ENCODE measurements at places on chromosomes 4 and X.

- H3K27ac ChIP-seq, result no peak overlapping the region
- no peaks in the 10 kb centered on the region for H3K27me3 ChIP-seq
- peaks cover 11% of the 10 kb centered on the region for H3K36me3 ChIP-seq
- no peak overlapping the region for H3K4me3 ChIP-seq
- H3K4me1 ChIP-seq, result peaks cover 2% of the 10 kb centered on the region
These were observed 392.0 kb downstream of the GBA3 start for GRCh38 chr4:23084559-23085248.

- peaks cover 16% of the 10 kb centered on the region for H3K4me1 ChIP-seq
- H3K27ac ChIP-seq, result no peak overlapping the region
- H3K4me3 ChIP-seq, result no peak overlapping the region
- peaks cover 9% of the 10 kb centered on the region for H3K36me3 ChIP-seq
- peaks cover 2% of the 10 kb centered on the region for H3K27me3 ChIP-seq
These were observed 5.2 kb downstream of the UGDH start for GRCh38 chr4:39522068-39522467.

GRCh38 chr4:6380746-6381410 is 91.5 kb downstream of the PPP2R2C start:
- no peak for DNase-seq
- H3K27ac ChIP-seq, result no peak overlapping the region
- H3K4me1 ChIP-seq, result no peaks in the 10 kb centered on the region
- peaks cover 6% of the 10 kb centered on the region for H3K27me3 ChIP-seq
- no peak overlapping the region for H3K4me3 ChIP-seq
- no peaks in the 10 kb centered on the region for H3K36me3 ChIP-seq

DNA sequence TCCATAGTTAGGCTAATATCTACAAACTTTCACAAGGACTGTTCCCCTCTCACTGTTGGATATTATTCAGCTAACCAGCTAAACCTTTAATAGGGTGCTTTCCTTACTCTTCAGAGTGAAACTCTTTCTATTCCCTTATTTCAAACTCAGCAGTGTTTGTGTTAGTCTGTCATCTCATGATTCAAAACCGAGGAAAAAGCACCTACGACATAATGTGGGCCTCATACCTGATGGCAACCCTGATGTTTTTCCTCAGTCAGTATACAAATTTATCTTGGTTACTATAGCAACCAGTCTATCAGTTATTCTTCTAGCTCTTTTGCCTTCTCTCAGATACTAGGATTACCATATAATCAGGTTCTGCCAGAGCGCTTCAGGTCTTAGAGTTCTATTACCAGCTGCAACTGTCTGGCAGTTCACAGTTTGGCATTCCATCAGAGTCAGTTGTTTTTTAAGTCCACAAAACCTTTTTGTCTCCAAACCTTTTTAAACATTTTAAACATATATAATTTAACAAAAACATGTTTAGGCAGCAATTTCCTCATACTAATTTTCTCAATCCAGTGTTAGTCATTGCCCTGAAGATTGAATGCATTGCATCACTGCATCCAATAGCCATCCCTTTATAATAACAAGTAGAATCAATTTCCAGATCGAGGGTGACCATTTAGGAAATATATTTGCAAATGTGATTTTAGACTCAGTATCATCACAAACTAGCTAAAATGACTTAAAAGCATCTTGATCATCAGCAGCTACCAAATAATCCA is 7.4 kb downstream of the WDR44 start:
- DNase-seq, result no peak
- no peak overlapping the region for H3K4me3 ChIP-seq
- peaks cover 3% of the 10 kb centered on the region for H3K27me3 ChIP-seq
- H3K4me1 ChIP-seq, result peaks cover 19% of the 10 kb centered on the region
- no peaks in the 10 kb centered on the region for H3K36me3 ChIP-seq

GRCh38 chr4:119490335-119490734 is 138.3 kb downstream of the PDE5A start:
- DNase-seq, result peak; percentile 20
- peaks cover 9% of the 10 kb centered on the region for H3K4me1 ChIP-seq
- H3K4me3 ChIP-seq, result no peak overlapping the region
- H3K27me3 ChIP-seq, result peaks cover 2% of the 10 kb centered on the region

DNA sequence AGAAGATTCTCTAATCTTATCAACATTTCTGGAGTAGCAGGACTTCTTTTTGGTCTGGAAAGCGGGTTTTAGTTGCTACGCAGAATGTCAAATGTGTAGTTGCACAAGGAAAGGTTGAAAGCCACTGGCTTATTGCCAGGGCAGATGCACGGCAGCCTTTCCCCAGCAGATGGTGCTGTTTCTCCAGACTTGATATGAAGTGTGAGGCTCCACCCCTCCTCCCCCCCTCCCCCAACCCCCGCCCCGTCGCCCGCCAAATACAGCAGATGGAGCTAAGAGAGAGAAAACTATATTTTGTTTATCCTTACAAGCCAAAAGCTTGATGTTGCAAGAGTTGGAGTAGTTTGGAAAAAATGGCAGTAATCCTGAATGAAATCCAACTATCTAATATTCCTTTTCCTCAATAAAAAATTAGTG is 32.0 kb downstream of the ENOPH1 start:
- H3K27ac ChIP-seq, result no peak overlapping the region
- peaks cover 2% of the 10 kb centered on the region for H3K4me1 ChIP-seq
- no peak overlapping the region for H3K4me3 ChIP-seq
- H3K27me3 ChIP-seq, result peaks cover 2% of the 10 kb centered on the region

DNA sequence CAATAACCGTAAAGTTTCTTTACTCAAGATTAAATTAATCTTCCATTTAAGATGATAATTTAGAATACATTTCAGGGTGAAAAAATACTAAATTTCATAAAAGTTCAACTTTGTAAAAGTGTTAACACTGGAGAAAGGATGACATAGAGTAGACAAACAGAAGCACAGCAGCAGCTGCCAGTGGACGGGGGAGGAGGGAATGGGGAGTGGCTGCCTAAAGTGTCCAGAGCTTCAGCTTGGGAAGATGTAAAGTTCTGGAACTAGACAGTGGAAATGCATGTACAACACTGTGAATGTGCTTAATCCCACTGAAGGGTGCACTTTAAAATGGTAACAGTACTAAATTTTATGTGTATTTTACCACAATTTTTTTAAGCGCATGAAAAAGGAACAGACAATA is 39.9 kb downstream of the RELL1 start:
- no peaks in the 10 kb centered on the region for H3K4me1 ChIP-seq
- peaks cover 2% of the 10 kb centered on the region for H3K27me3 ChIP-seq
- no peak overlapping the region for H3K4me3 ChIP-seq
- H3K27ac ChIP-seq, result no peak overlapping the region
- no peak for DNase-seq

GRCh38 chr4:97038146-97038516 is 1105.1 kb downstream of the STPG2 start:
- DNase-seq, result no peak
- H3K4me1 ChIP-seq, result no peaks in the 10 kb centered on the region
- no peak overlapping the region for H3K4me3 ChIP-seq

DNA sequence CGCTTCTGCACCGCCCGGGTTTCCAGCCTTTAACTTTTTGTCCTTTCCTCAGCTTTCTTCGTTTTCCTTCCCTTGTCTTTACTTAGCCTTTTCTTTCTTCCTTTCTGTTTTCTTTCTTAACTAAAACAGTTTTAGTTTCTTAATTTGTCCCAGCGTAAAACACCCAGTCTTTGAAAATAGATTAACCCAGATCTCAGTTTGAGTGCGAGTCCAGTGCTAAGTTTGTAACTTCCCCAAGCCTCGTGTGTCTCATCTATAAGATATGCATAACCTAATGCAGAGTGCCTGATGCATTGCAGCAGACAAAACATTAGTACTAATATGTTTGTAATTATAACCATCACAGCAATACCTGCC is 460 bp upstream of the GEMIN8 start:
- H3K36me3 ChIP-seq, result no peaks in the 10 kb centered on the region
- DNase-seq, result no peak
- no peaks in the 10 kb centered on the region for H3K27me3 ChIP-seq
- peak overlapping the region; percentile 96 for H3K4me3 ChIP-seq
- peaks cover 10% of the 10 kb centered on the region for H3K4me1 ChIP-seq

DNA sequence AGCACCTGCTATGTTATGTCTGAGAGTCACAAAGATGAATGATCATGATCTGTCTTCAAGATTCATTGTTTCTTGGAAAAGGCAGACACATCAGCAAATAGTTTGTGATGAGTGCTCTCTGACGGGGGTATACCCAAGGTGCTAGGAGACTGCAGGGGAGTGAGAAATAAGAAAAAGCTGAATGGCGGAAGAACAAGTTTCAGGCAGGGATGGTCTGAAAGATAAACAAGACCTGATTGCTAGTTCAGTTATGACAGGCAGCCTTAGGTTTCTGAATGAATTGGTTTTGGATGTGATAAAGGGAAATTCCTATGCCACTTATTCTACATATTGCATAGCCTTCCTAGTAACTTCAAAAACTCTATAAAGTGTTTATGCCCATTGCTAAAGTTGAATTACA is 327.0 kb upstream of the DKK2 start:
- peaks cover 1% of the 10 kb centered on the region for H3K27me3 ChIP-seq
- no peak overlapping the region for H3K27ac ChIP-seq
- no peak overlapping the region for H3K4me3 ChIP-seq
- no peaks in the 10 kb centered on the region for H3K36me3 ChIP-seq
- H3K4me1 ChIP-seq, result no peaks in the 10 kb centered on the region
- DNase-seq, result no peak

DNA sequence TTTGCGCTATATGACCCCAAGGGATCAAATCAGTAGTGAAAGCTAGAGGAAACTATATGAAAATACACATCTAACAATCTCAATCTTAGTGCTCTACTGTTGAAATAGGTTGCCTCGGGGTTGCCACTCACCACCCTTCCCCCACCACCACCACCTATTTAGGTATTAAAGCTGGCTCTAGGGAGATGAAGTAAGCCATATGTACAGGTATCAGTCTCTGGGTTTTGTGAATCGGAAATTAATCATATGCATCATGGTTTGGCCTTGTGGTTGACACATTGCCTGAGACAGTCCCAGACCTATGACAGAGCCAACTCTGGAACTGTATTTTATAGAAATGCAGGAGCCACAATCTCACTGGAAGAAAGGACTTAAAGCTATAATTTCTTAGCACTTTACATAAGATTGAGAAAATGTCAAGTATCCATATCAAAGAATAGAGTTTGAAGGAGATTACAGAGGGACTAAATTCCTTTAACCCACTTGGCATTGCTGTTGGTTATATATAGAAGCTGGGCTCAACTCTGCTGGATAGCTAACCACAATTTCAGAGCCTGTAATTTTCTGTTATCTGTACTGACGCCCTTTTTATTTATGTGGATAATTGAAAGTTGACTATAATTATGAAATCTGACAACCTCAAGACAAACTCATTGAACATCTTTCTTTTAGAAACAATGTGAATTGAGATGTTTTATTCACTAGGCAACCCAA is 26.7 kb upstream of the BMP2K start:
- H3K27ac ChIP-seq, result no peak overlapping the region
- H3K4me3 ChIP-seq, result no peak overlapping the region
- H3K4me1 ChIP-seq, result peaks cover 2% of the 10 kb centered on the region
- no peaks in the 10 kb centered on the region for H3K27me3 ChIP-seq
- DNase-seq, result no peak

DNA sequence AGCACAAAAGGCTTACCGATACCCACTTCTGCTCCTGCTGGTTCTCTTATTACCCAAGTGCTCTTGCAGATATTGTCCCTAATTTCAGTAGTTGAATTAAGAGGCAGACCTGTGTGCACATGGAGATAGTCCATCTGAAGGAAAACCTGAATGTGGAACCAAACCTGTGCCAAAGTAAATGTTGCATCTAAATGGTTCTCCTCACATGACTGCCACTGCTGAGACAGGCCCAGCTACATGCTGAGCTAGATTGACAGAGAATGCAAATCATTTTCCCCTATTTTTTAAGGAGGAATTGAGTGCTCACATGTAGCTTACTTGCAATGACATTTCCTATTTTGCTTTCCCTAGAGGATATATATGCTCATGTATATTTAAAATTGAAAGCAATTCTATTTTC is 609.1 kb upstream of the TECRL start:
- peaks cover under 1% of the 10 kb centered on the region for H3K4me1 ChIP-seq
- H3K36me3 ChIP-seq, result no peaks in the 10 kb centered on the region
- no peak for DNase-seq
- H3K4me3 ChIP-seq, result no peak overlapping the region
- H3K27ac ChIP-seq, result no peak overlapping the region

GRCh38 chr4:82667761-82668480 is 106.1 kb upstream of the TMEM150C start:
- no peak overlapping the region for H3K27ac ChIP-seq
- peaks cover 1% of the 10 kb centered on the region for H3K27me3 ChIP-seq
- DNase-seq, result no peak

DNA sequence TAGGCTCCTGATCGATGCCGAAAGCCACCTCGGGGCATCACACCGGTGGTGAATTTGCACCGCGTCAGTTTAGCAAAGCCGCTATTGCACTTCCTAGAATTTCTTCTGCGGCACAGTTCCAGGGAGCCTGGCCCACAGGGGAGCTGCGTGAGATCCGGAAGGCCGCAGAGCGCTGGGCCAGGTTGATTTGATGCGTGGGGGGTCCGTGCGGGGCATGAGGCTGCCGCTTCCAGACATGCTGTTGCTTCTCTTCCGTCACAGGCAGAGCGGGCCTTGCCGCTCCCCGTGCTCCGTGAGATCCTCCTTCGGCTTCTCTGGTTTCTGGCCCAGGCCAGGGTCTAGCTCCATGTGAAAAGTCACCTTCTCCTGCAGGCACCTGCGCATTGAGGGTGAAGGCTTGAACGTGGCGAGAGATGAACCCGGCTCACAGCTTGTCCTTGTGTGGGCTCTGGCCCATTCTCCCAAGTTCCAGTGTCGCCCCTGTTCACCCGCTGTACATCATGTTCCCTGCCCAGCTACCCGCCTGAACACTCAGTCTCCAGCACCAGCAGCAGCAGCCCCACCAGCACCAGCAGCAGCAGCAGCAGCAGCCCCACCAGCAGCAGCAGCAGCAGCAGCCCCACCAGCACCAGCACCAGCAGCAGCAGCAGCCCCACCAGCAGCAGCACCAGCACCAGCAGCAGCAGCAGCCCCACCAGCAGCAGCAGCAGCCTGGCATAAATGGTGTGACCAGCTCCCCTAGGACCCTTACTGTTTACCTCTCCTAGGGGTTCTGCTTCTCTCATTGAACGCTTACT is 131.2 kb downstream of the TRIML1 start:
- no peaks in the 10 kb centered on the region for H3K4me1 ChIP-seq
- no peaks in the 10 kb centered on the region for H3K36me3 ChIP-seq
- DNase-seq, result no peak
- H3K4me3 ChIP-seq, result no peak overlapping the region
- no peak overlapping the region for H3K27ac ChIP-seq

GRCh38 chrX:101190736-101191135 is 28.9 kb upstream of the DRP2 start:
- H3K4me3 ChIP-seq, result no peak overlapping the region
- H3K36me3 ChIP-seq, result peaks cover 4% of the 10 kb centered on the region
- H3K4me1 ChIP-seq, result no peaks in the 10 kb centered on the region
- no peak overlapping the region for H3K27ac ChIP-seq

DNA sequence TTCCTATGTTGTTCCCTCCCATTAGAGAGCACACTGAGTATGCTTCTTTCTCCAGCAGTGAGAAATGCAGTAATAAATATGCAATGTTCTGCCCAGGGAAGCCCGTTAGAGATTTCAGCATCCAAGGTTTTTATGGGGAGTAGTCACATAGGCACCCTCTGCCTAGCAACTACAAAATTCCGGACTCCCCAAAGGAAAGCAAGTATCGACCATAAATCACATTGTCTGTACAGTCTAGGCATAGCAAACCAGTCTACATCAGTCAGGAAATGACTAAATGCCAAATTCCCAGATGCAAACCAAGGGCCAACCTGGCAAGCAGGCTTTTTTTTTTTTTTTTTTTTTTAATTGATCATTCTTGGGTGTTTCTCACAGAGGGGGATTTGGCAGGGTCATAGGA is 34.8 kb downstream of the GPR101 start:
- H3K4me3 ChIP-seq, result no peak overlapping the region
- H3K27ac ChIP-seq, result no peak overlapping the region
- no peaks in the 10 kb centered on the region for H3K4me1 ChIP-seq
- DNase-seq, result no peak
- no peaks in the 10 kb centered on the region for H3K36me3 ChIP-seq

Measured in endothelial cell (in vitro differentiated cells).